Right cardiac atrium (tissue), 5 donors: ENCODE measurements at places on chromosomes 3 and 15. TPM values are rescaled to one million over a fixed set of nuclear protein-coding genes. Genes with fewer than 3 reads are reported as not detected.

TMOD2 gene
- total RNA-seq, result 14.5 TPM

TMCO5A gene
- not detected for total RNA-seq

PRICKLE2 gene
- 10.6 TPM for total RNA-seq

NRG4 gene
- total RNA-seq, result not detected

SEMA6D gene
- 20.7 TPM for total RNA-seq

SAMD7 gene
- not detected for total RNA-seq
